ENCODE measurements at places on chromosomes 11 and 22.
A peak's percentile ranks its signal among the peaks of the same experiment; 100 is the strongest.

GRCh38 chr22:41252365-41252764 lies 11.6 kb upstream of the CHADL start:
- no peak for DNase-seq
- no peaks in the 10 kb centered on the region for H3K4me1 ChIP-seq
- H3K27me3 ChIP-seq = no peaks in the 10 kb centered on the region
- no peak overlapping the region for H3K4me3 ChIP-seq
- no peak overlapping the region for H3K27ac ChIP-seq

DNA sequence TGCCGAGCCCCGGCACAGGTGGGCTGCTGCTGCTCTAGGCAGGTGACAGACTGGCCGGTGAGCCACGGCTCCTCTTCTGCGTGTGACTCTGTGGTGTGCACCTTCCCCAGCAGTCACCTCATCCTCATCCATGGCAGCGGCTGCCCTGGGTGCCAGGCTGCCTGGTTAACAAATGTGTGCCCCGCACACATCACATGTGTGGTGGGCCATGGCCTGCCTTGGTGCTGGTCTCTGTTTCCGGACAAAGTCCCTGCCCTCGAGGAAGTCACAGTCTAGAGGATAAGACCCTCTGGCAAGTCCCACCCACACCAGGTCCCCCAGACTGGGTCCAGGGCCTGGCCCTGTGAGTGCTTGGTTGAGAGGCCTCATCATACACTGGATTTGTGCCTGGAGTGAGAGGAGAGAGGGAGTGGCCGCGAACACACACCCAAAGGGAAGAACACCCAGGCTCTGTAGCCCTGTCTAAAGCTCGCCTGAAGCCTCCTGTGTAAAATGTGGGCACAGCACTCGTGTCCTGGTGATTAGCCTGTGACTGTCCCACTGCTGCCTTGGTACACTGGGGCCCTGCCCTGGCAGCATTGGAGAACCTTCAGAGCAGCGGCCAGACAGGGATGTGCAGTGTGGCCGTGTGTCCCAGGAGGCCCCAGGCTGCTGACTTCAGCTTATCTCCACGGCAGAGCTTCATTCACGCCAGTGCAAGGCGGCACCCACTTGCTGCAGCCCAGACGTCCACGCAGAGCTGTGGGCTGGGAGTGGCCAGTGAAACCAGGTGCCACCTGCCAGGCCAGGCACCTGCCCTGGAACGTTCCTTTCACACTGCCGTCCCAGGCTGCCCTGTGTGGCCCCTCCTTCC lies 269.9 kb downstream of the TBC1D22A start:
- no peaks in the 10 kb centered on the region for H3K4me1 ChIP-seq
- H3K27me3 ChIP-seq = no peaks in the 10 kb centered on the region
- no peak for DNase-seq
- H3K27ac ChIP-seq = no peak overlapping the region
- no peak overlapping the region for H3K4me3 ChIP-seq
- no peaks in the 10 kb centered on the region for H3K36me3 ChIP-seq

- H3K4me3 ChIP-seq = no peak overlapping the region
- no peaks in the 10 kb centered on the region for H3K27me3 ChIP-seq
- no peaks in the 10 kb centered on the region for H3K4me1 ChIP-seq
These were observed 31.4 kb downstream of the HSPA8 start for GRCh38 chr11:123030517-123030916.

DNA sequence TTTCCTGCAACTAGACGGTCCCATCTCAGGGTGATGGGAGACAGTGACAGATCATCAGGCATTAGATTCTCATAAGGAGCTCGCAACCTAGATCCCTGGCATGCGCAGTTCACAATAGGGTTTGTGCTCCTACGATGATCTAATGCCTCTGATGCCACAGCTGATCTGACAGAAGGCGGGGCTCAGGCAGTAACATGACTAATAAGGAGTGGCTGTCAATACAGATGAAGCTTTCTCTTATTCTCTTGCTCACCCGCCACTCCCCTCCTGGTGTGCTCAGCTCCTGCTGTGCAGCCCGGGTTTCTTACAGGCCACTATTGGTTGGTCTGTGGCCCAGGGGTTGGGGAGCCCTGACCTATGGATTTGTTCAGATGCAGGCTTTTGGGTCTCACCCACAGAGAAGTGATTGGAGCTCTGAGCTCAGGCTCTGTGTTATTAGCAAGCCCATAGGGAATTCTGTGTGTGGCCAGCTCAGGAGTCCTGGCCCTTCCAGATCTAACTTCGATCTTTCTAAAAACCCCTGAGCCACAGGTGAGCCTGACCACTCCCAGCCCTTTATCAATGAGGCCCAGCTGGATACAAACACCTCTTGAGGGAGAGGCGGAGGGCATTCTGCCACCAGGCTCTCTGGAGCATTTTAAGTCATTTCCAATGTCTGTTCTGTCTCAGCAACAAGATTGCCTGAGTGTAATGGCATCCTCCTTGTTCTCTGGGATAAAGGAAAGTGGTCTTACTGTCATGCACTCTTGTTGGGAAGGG lies 351.8 kb downstream of the BUD13 start:
- DNase-seq = no peak
- H3K27ac ChIP-seq = no peak overlapping the region
- H3K27me3 ChIP-seq = peaks cover 5% of the 10 kb centered on the region
- H3K4me1 ChIP-seq = no peaks in the 10 kb centered on the region
- no peak overlapping the region for H3K4me3 ChIP-seq

- DNase-seq = no peak
- no peak overlapping the region for H3K27ac ChIP-seq
- peaks cover 9% of the 10 kb centered on the region for H3K27me3 ChIP-seq
- peaks cover 22% of the 10 kb centered on the region for H3K4me1 ChIP-seq
These were observed 426 bp upstream of the GDPD5 start for GRCh38 chr11:75526192-75526541.

DNA sequence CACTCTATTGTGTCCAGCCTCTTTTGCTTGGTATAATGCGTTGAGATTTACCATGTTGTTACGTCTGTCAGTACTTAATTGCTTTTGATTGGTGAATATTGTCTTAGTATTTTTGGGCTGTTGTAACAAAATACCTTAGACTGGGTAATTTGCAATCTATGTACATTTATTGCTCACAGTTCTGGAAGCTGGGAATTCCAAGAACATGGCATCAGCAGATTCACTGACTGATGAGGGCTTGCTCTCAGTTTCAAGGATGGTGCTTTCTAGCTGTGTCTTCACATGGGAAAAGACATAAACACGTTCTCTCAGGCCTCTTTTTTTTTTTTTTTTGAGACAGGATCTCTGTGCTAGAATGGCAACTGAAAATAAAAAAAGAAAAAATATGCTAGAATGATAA lies 46.7 kb upstream of the INCENP start:
- no peaks in the 10 kb centered on the region for H3K27me3 ChIP-seq
- peaks cover 7% of the 10 kb centered on the region for H3K4me1 ChIP-seq
- H3K27ac ChIP-seq = no peak overlapping the region
- H3K4me3 ChIP-seq = no peak overlapping the region
- H3K36me3 ChIP-seq = no peaks in the 10 kb centered on the region

- H3K27me3 ChIP-seq = peaks cover 7% of the 10 kb centered on the region
- H3K4me3 ChIP-seq = no peak overlapping the region
These were observed 34.6 kb upstream of the GNAZ start for GRCh38 chr22:23035557-23036277.

- H3K4me1 ChIP-seq = no peaks in the 10 kb centered on the region
- H3K27ac ChIP-seq = no peak overlapping the region
- DNase-seq = no peak
- no peak overlapping the region for H3K4me3 ChIP-seq
These were observed 695.3 kb downstream of the KCNA4 start for GRCh38 chr11:29321293-29322132.

DNA sequence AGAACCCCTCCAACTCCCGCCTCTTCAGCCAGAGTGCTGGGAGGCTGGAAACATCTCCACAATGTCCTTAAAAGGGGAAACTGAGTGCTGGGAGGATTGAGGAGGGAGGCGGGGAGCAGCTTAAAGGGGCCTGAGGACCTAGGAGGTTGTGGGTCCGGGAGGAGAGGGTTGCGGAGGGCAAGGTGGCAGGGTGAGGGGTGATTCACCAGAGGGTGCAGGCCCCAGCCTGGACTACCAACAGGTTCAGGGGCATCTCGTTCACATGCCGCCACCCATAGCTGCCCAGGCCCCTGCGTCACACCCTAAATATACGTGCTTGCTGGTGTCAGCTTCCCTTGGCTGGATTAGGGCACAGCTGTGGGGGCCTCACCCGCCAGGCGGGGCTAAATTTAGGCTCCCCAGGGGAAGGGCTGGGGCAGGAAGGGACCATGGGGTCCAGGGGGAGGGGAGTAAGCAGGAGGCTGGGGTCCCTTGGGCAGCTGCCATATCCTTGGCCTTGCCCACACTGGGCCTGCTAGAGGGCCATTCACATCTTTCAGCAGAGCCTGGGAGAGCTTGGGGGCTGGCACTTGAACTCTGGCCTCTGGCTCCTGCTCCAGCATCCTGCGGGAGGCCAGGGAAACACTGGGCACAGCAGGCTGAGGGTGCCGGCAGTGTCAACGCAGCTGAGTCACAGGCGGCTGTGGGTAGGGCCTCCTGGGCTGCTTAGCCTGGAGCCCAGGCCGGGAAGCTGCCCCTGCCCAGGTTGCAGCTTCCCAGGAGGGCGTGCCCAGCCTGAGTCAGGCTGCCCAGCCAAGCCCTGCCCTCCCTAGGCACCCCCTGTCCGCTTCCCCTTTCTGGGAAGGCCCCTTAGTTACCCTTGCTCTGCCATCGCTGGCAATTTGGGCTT lies 1.3 kb downstream of the EHBP1L1 start:
- no peaks in the 10 kb centered on the region for H3K27me3 ChIP-seq
- H3K4me1 ChIP-seq = peaks cover 42% of the 10 kb centered on the region
- DNase-seq = peak; percentile 58
